ENCODE measurements at places on chromosomes 13 and 19.

- no peak for DNase-seq
These were observed 74.9 kb downstream of the WTIP start for GRCh38 chr19:34556488-34556887.

DNA sequence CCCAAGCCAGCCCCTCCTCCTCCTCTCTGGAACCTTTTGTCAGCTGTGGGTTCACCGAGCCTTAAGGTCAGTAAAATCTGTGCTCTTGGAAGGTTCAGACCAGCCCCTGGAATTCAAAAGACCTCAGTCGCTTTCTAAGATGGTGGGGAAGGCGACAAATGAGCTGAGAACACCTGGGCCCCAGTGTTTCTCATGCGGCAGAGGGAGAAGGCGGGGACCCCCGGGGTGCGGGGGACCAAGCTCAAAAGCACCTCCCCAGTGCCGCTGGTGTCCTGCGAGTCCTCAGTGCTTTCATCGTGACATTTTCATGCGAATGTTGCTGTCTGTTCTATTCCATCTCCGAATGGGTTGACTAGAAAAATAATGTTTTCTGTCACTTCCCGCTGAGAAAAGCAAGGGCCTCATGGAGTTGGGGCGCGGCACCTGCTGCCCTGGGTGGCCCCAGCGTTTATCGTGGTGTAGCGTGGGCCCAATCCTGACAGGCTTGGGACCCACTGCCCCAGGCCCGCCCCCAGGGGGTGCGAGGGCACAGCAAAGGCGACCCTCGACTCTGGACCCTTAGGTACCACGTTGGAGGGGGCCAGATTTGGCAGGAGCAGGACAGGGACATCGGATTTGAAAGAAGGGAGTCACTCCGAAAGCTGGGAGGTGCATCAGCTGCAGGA lies 751 bp upstream of the NTN5 start:
- no peak for DNase-seq

GRCh38 chr13:112614835-112615234 lies 26.9 kb upstream of the TUBGCP3 start:
- no peak for DNase-seq

DNA sequence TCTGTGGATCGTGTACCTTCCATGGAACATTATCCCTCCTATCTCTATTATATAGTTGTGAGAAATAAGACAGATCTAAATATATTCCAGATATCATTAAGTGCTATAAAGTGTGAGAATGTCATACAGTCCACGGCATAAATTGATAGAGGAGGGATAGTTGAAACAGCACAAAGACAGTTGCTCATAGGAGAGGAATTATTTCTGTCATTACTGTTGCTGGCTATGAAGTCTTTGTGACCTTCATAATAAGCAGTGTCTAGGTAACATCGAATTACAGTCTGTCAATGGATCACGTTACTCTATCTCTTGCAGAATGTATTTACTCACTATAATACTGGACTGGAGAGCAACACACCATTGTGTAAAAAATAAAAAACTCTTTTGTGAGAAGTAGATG lies 671.5 kb upstream of the PCDH20 start:
- DNase-seq, result no peak

GRCh38 chr19:58406818-58407657 lies 1.4 kb upstream of the ZNF584 start:
- DNase-seq, result no peak

DNA sequence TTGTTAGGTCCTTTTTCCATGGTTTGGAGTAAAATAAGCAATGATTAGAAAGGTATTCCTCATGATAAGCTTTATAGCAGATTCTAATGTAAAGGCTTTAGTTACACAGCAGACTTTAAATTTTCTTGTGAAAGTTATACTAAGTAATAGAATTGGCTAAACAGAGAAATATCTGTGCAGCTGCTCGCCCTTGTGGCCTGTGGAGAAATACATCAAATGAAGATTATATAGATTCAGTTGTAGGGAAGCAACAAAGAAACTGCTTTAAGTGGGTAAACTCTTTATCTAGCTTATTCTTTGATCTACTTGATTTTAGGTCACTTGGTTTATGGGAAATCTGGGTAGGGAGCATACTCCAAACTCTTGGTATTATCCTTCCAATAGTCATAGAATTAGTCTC lies 1269.7 kb upstream of the SPRY2 start:
- no peak for DNase-seq

DNA sequence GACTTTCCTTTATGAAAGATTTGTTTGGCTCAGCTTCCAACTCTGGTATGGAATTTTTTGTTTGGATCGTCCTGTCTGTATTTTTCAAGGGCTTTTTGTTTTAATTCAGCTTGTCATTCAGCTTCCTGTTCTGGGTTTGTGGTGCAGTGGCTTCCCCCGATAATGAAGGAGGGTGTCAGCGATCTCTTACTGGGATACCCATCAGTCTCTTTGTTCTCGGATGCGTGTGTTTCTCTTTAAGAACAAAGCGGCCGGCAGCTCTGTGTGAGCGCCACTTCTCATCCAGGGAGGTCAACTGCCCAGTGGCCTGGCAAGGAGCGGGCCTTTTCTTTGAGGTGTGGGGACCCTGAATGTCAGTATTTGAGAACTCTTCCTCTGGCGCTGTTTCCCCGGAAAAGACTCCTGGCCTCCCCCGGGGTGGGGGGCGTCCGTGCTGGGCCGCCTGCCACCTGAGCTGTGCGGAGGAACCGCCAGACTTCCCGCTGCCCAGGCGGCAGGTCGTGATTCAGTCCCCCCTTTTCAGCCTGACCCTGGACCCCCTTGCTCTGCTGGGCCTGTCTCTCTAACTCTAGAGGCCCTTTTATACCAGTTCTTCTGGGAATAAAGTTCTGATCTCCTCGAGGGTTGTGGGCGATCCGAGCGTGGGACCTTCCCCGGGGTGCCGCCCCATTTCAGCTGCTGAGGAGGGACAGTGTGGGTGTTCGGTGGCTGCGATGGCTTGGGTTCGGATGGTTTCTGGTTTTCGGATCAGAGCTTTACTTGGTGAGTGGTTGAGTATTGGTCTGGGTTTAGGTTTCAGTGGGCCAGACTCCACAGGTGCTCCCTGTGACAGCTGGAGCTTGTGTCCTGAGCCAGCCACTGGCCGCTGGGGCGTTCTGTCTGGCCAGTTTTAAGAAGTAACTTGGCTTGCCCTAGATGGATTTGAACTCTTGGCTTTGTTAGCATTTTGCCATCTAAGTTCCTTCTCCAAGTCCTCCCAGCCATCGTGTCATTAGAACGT lies 3.4 kb downstream of the SF3A2 start:
- DNase-seq, result no peak

DNA sequence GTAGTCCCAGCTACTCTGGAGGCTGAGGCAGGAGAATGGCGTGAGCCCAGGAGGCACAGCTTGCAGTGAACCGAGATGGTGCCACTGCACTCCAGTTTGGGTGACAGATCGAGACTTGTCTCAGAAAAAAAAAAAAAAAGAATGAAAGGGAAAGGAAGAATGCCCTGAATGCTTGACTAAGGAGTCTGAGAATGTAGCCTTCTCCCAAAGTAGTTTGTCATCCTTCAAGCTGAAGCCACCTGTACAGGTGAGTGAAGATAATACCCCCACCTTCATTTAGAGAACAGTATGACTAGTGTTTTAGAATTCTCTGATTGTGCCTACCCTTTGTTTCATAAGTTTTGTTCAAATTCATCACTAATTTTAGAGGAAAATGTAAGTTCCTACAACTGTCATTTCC lies 5.9 kb downstream of the RCBTB1 start:
- no peak for DNase-seq

GRCh38 chr19:15170345-15170744 lies 30.4 kb downstream of the NOTCH3 start:
- DNase-seq, result no peak

GRCh38 chr13:75398072-75398471 lies 83.9 kb downstream of the TBC1D4 start:
- no peak for DNase-seq

- DNase-seq, result no peak
These were observed 37.7 kb downstream of the DLEU7 start for GRCh38 chr13:50805805-50806204.

GRCh38 chr13:81987677-81988357 lies 1646.9 kb upstream of the SPRY2 start:
- DNase-seq, result no peak

GRCh38 chr13:91644806-91645205 lies 246.4 kb downstream of the GPC5 start:
- no peak for DNase-seq

GRCh38 chr13:77859450-77859849 lies 59.2 kb downstream of the EDNRB start:
- no peak for DNase-seq

DNA sequence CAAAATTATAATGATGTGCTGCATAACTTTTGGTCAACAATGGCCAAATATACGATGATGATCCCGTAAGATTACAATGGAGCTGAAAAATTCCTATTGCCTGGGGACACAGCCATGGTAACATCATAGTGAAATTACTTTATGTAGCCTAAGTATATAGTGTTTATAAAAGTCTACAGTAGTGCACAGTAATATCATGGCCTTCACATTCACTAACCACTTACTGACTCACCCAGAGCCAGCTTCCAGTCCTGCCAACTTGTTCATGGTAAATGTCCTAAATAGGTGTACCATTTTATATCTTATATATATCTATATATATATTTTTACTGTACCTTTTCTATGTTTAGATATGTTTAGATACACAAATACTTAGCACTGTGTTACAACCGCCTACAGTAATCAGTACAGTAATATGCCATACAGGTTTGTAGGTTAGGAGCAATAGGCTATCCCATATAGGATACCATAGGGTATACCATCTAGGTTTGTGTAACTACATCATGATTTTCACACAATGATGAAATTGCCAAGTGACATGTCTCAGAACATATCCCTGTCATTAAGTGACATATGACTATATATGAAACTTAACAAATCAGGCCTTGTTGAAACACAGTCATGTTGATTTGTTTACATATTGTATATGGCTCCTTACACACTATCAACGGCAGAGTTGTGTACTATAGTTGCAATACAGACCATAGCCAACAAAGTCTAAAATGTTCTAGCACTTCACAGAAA lies 23.7 kb downstream of the DIS3 start:
- no peak for DNase-seq

DNA sequence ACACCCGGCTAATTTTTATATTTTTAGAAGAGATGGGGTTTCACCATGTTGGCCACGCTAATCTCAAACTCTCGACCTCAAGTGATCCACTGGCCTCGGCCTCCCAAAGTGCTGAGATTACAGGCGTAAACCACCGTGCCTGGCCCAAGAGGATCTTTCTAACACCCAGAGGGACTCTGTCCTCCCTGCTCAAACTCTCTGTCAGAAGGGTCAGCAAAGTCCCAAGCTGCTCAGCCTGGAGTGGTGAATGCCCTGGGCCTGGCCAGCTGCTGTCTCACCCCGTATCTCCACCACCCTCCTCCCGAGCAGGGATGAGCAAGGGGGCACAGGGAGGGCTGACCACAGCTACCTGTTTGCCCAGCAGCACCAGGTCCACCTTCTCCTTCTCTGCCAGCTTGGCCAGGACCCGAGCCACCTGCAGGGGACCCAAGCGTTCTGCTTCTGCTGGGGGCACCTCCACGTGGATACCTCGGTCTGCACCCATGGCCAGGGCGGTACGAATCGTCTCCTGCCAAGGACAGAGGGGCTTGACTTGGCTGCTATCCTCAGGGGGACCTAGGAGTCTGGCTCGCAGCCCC lies 10.9 kb upstream of the VSIG10L start:
- DNase-seq, result no peak

- no peak for DNase-seq
These were observed 73.8 kb downstream of the MAP4K1 start for GRCh38 chr19:38543807-38544568.

DNA sequence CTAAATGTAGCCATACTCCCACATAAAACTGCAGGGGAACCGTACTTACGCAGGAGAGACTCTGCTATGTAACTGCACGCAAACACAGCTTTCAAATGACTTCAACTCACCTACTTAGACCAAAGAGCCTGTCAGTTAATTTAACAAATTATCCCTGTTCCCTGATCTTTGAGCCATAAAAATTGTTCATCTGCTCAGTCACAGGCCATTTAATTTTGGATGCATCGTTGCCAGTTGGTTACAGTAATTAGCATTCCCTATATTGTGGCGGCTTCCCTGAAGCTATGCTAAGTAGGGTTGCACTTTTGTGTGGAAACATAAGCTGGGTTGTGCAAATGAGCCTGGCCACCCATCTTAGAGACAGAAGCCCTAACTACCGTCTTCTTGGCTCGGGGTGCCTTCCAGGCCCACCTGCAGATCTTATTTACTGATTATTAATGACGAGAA lies 21.2 kb upstream of the OBI1 start:
- DNase-seq, result no peak

DNA sequence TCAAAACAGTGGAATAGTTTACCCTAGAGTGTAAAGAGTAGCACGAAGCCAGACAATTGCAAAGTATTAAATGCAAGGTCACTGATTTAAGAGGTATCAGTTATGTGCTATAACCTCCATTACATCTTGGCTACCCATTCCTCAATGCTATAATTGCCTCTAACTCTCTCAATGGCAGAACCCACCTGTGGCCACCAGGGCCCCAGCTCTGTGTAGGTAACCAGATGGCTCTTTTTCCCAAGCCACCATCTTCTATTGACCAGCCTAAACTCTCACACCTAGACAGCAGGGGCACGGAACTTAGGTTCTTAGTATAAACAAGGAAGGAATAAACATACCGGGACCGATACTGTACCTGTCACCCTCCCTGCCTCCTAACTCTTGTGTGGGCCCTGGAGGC lies 277.6 kb downstream of the PCDH9 start:
- DNase-seq, result no peak

DNA sequence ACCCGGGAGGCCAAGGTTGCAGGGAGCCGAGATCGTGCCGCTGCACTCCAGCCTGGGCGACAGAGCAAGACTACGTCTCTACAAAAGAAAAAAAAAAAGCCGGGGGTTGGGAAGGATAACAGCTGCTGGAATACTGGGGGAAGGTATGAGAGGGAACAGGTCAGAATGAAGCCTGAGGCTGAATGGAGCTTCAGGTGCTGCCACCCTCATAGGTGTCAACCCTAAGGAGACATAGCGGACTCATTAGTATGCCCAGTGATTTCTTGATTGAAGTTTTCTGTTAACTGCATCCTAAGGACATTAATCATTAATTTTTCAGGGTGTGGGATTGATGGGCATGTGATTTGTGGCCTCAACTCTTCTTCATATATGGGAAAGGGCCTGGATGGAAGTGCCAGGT lies 6.0 kb downstream of the SMARCA4 start:
- DNase-seq, result no peak

DNA sequence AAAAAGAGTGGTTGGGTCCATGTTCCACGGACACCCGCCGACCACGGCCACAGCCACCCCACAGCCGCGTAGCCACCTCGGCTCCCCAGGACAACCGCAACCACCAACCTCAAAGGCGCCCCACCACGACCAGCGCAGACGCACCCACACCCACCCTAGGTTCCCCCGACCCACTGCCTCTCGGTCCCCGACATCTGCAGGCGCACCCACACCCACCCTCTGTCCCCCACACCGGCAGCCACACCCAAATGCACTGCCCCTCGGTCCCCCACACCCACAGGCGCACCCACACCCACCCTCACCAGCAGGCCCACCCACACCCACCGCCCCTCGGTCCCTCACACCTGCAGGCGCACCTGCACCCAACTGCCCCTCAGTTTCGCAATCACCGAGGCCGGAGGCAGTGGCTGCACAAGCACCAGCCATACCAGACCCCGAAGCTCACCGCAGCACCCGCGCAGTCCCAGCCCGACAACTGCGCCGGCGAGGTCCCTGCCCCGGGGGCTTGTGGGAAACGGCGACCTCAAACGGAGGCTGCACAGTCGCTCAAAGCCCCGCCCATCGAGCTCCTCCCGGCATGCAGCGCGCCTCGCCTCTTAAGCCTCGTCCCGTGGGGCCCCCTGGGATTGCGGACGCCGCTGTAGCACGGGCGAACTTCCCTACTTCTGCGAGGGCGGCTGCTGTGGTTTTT lies 18.3 kb downstream of the ZNF77 start:
- DNase-seq, result no peak
